Fibroblast of mammary gland (primary cell): ENCODE measurements at places on chromosomes 5 and 9.

GRCh38 chr9:36499174-36499890 is 73.4 kb upstream of the MELK start:
- no peak for DNase-seq

DNA sequence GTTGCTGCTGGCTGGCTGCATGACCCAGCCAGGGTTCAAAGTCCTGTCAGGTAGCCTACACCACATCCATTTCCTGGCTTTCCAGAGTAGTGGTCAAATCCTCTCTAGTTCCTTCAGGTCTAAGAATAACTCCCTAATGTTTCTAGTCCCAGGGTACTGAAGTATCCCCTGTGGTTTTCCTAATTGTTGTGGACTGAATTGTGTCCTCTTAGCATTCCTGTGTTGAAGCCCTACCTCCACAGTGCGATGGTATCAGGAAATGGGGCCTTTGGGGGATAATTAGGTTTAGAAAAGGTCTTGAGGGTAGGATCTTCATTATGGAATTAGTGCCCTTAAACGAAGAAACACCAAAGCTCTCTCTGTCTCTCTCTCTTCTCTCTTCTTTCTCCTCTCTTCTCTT is 191.8 kb upstream of the CCNG1 start:
- no peak for DNase-seq

DNA sequence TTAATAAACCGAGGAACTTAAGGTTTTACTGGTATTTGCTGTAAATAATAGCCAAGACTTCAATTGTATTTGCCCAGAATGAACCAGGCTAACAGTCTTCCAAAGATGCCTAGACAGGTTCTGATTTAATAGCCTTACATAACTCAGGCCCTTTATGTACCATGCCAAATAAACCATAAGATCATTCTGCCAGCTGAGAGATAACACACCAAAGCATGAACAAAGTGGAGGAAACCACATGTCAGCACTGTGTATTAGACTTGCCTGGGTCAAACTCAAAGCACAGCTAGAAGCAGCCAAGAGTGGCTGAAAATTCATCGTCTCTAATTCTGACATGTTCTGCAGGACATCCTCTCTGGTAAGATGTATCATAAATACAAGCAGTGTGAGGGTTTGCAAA is 319.3 kb upstream of the ZNF608 start:
- DNase-seq = no peak

GRCh38 chr9:127077644-127077946 is 44.8 kb downstream of the ANGPTL2 start:
- DNase-seq = no peak

DNA sequence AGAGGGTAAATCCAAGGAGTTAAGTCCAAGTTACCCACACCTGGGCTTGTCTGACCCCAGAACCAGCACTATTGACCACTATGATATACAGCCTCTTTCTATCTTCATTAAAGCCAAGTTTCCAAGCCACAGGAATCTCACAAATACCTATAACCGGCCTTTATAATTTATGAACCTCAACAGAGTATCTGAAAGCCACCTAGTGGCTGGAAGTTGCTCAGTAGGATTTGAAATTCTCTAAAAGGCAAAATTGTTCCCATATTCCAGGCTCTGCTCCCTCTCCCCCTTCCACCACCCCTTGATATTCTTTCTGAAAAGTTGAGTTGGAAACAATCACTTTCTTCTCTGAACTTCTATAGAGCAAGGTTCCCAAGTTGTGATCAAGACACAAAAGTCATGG is 106.4 kb upstream of the GPR151 start:
- no peak for DNase-seq

GRCh38 chr9:123081824-123082223 is 48.4 kb downstream of the GPR21 start:
- peak; percentile 57 for DNase-seq

- no peak for DNase-seq
Measured at GRCh38 chr9:346111-346571, 131.5 kb downstream of the DOCK8 start.

DNA sequence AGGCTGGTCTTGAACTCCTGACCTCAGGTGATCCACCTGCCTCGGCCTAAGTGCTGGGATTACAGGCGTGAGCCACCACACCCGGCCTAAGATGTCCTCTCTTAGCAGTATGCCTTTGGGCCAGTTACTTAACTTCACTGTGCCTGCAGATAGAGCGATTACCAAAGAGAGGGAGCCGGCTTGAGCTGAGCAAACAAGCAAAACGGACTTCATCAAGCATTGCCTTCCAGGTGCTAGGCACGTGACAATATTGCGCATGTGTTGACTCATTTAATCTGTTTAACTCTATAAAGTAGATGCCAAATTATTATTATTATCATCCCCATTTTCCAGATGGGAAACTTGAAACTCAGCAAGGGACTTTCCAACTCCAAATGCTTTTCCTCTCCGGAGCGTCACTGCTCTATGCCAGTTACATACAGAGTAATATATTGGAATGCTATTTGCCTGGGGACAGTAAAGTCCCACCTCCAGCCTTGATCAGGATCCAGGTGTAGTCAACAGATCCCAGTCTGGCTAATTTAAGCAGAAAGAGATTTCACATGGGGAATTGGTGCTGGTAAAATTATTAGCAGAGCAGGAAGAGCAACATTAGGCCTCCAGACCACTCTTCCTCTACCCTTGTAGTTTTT is 5.6 kb upstream of the C9orf152 start:
- DNase-seq = no peak

DNA sequence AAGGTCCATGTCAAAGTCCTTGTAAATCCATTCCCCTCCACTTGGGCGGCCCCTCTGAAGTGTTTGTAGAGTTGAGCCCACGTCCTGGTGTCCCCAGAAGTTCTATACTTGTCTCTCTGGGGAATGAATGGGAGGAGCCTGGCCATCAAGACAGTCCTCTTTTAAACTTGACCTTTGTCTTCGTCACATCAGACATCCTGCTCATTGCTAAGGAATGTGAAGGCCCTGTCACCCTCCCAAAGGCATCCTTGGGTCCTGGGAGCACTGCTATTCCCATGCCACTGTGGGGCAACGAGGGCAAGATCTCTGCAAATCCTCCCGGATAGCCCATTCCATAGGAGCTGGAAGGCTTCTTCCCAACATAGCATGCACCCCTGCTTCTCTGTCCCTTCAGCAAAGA is 235.5 kb downstream of the SLIT3 start:
- no peak for DNase-seq

GRCh38 chr9:121021301-121021700 is 28.8 kb downstream of the C5 start:
- DNase-seq = peak; percentile 75

DNA sequence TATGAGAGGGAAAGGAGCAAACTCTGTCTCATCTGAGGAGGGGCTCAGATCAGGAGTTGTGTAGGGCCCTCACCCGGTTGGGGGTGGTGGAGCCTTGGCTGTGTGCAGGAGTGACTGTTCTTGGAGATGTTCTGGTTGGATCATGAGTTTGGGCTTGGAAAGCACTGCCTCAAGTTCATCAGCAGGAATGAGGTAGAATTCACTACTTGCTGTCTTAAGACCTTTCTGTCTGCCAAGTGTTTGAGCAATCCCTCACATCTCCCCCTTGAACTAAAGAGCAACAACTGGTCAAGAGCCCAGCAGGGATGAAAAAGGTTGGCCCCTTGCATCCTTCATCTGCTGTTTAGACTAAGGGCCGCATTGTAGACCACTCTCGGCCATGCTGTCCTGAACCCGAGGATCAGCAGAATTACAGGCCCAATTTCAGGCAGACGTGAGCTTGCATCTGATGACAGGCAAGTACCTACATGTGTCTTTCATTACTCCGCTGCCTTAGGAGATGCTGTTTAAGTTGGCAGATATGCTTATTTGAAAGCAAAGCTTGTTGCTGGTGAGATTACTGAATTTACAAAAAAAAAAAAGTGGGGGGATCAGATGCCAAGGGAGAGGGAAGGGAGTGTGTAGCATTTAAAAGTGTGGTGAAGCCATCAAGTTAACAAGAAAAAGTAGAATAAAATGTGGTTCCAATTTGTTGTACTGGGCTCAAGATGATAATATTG is 36.4 kb downstream of the PIK3R1 start:
- DNase-seq = peak; percentile 95

DNA sequence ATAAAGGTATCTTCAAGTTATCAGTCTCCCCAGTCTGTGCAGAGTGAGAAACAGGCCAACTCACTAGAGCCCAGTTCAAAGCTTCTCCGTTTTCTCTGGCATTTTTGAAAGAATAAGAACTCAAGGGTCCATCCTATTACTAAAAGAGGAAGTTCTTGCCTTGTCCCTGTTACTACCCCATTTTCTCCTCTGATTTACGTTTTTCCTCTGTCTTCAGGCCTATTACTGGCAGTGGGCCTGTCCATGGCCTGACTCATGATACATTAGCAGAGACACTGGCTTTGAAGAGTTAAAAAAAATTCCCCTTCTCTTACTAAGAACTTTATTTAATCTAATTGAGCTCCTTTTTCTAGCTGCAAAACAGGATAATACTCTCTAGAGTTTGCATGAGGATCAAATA is 624.0 kb upstream of the KLF4 start:
- peak; percentile 21 for DNase-seq

- DNase-seq = no peak
Measured at GRCh38 chr9:1453636-1454035, 403.5 kb downstream of the DMRT2 start.

DNA sequence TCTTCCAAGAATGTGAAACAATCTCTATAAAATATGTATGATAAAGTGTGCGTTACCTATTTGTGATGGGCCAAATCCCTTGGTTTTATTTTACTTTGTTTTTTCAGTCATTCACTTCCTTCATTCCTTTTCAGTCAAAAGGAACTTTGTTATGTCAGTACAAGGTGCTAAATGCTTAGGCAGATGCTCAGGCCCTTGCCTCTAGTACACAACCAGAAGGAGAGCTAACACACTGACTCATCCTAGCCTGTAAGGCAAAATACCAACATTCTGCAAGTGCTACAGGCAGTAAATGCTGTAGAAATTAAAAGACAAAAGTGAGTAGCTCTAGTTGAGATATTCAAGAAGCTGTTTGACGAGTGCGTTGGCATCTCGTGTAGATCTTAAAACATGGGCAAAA is 49.4 kb downstream of the TRPM6 start:
- DNase-seq = no peak

DNA sequence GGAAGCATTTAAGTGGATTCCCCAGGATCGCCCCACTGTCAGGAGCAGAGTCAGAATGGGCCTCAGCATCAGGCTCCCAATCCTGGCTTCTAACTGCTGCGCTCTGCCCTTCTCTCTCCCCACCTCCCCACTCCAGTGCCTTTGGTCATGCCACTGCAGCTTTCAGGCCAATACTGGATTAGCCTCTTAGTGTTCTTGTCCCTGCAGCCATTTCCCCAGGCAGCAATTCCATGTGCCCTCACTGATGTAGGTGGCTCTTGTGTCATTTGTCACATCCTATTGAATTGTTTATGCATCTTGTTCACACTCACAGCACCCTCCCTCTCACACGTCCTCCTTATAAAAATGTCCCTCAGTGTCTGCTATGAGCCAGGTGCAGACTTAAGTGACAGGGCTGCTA is 544.2 kb upstream of the DAP start:
- DNase-seq = no peak

DNA sequence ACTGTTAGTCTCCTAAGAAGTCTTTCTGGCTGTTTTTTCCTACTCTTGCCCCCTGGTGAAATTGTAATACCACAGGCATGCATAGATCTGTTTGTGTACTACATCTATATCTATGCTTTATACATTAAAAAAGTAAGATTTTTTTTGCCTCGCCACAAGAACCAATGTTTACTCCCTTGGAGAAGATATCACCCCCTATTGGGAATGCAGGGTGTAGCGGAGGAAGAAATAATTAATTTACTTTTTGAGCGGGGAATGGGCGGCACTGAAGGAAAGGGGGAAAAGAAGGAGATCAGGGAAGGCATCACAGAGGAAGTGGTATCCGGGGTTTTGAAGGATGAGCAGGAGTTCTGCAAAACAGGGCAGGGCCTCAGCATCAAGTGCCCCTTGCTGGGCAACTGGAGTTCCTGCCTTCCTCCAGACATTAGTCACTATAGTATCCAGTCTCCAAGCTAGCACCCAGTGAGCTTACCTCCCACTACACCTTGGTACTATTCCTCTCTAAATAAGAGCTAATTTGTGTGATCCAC is 134.9 kb downstream of the GABBR2 start:
- no peak for DNase-seq

- DNase-seq = peak; percentile 72
Measured at GRCh38 chr9:126474786-126475485, 138.8 kb upstream of the LMX1B start.

- DNase-seq = no peak
Measured at GRCh38 chr5:143352691-143353090, 50.8 kb downstream of the NR3C1 start.

- DNase-seq = no peak
Measured at GRCh38 chr5:172692451-172692850, 51.4 kb downstream of the NEURL1B start.

DNA sequence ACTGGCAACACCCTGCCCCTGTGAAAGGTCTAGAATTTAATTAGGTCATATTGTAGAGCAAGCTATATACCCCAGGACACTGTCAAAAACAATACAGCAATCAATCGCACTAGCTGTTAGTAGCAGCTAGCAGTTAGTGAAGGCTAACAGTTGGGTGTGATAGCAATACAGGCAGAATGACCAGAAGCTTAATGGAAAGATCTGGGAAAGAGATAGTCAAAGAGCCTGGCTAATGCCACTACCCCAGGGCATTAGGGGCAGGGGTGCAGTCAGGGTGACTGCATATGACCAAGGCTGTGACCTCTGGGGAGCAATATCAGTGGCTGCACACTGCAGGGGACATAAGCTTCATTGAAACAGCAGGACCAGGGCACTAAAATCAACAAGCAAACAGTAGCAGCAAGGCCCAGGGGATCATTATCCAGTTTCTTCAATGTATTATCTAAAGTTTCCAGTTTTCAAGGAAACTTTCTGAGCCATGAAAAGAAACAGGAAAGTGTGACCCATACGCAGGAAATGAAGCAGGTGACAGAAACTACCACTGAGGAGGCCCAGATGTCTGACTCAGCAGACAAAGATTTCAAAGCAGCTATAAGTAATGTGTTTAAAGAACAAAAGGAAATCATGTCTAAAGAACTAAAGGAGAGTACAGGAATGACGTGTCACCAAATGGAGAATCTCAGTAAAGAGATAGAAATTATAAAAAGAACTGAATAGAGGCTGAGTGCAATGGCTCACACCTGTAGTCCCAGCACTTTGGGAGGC is 82.4 kb downstream of the ZNF354C start:
- DNase-seq = peak; percentile 73

- DNase-seq = no peak
Measured at GRCh38 chr5:34708777-34709176, 52.6 kb downstream of the RAI14 start.

GRCh38 chr9:107425101-107426025 is 64.2 kb downstream of the KLF4 start:
- peak; percentile 54 for DNase-seq
